ENCODE measurements at places on chromosomes 5 and 9.

DNA sequence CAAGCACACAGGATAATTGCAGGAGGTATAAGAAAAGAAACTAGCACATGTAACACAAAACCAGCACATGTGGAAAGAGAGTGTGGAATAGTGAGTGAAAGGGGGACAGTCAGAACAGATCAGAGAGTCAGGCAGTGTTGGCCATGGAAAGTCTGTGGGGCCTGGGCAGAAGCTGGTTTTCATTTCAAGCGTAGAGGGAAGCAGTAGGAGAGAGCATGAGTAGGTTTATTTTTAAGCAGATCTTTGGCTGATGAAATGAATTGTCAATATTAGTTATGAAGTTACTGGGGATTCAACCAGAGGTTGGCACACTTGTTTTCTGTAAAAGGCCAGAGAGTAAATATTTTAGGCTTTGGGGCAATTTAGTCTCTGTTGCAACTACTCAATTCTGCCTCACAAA is 283.1 kb downstream of the SMARCA2 start:
- no peak for DNase-seq

DNA sequence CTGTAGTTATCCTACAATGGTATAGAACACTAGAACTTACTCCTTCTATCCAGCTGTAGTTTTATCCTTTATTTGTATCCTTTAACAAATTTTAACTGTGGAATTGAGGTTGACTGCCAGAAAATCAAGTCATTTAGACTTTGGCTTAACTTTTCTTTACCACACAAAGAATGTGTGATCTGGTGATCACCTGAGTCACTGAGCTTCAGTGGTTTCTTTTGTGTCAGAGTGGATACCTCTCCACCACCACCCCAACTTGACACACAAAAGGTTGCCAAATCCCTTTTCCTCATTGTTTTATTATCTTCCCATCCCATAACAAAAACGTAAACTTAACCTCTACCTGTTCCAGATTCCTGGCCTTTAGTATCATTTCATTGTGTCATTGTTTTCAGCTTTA is 5.5 kb downstream of the OTULIN start:
- DNase-seq: no peak

- DNase-seq: no peak
These were observed 501.5 kb downstream of the DMAC1 start for GRCh38 chr9:7298123-7298522.

- DNase-seq: no peak
These were observed 181.0 kb upstream of the MAST4 start for GRCh38 chr5:66415208-66415607.

- DNase-seq: no peak
These were observed 30.7 kb downstream of the SLC1A3 start for GRCh38 chr5:36637101-36637500.

DNA sequence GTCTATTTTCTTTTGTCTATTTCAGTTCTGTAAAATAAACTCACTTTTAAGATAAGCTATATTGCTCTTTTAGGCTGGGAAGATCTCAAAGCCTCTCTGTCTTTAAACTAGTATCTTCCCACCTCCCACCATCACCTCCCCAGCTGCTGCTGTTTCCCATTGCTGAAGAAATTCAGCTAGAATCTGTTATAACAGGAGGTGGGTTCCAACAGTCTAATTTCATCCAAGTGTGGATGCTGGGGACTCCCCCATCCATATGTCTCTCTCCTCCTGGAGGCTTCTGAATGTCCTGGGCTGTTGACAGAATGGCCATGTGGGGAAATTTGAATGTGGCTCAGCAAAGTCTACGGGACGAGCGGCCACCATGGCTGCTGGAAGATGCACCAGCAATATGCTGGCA is 301.0 kb downstream of the RASEF start:
- no peak for DNase-seq

GRCh38 chr5:58898006-58898405 is 315.1 kb downstream of the RAB3C start:
- no peak for DNase-seq

GRCh38 chr9:89097219-89097618 is 81.4 kb downstream of the SHC3 start:
- no peak for DNase-seq

GRCh38 chr5:100852988-100853449 is 50.1 kb downstream of the ST8SIA4 start:
- no peak for DNase-seq

- DNase-seq: no peak
These were observed 613.0 kb upstream of the CCNG1 start for GRCh38 chr5:162824360-162824759.

- DNase-seq: no peak
These were observed 176.6 kb upstream of the SH3GL2 start for GRCh38 chr9:17402309-17402708.

- no peak for DNase-seq
These were observed 24.0 kb downstream of the TMOD1 start for GRCh38 chr9:97525451-97525850.

GRCh38 chr5:177405805-177406204 is 3.6 kb downstream of the F12 start:
- no peak for DNase-seq

DNA sequence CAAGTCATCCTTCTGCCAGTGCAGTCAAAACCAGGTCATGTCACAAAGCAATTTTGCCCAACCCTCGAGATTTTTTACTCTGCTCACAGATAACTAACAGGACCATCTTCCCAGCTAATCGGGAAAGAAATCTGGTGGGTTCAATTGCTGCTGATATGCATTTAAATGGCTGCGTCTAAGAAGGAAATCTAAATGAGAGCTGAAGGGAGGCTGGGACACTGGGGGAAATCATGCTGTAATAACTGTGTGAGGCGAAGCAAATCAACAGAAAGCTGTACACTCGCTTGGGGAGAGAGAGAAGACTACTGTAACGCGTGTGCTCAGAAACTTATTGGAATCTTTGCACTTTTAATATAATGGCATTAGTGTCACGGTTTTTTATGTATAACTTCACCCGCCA is 535.0 kb downstream of the CDK5RAP2 start:
- DNase-seq: no peak

GRCh38 chr5:5424736-5425135 is 2.3 kb downstream of the ICE1 start:
- DNase-seq: no peak

GRCh38 chr9:72509053-72509452 is 12.4 kb upstream of the TMC1 start:
- DNase-seq: no peak

GRCh38 chr9:69499959-69500358 is 172.2 kb downstream of the APBA1 start:
- no peak for DNase-seq

GRCh38 chr5:175861337-175862130 is 9.8 kb upstream of the CPLX2 start:
- no peak for DNase-seq

DNA sequence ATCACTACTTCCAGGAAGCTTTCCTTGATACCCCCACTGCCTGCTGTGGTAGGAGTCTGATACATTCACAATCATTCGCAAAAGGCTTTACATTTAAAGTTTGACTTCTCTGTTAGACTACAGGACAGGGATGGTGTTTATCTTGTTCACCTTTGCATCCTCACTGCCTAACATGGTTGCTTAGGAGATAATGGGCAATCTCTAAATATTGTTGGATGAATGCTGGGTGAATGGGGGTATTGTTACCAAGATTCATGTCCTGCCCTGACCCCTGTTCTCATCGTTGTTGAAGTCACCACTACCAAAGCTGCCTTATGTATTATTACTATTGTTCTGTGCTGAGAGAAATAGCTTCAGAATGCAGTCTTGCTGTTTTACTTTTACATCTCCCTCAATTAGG is 7.7 kb upstream of the TMEFF1 start:
- DNase-seq: no peak

- DNase-seq: no peak
These were observed 29.2 kb upstream of the GZMA start for GRCh38 chr5:55073211-55073610.

DNA sequence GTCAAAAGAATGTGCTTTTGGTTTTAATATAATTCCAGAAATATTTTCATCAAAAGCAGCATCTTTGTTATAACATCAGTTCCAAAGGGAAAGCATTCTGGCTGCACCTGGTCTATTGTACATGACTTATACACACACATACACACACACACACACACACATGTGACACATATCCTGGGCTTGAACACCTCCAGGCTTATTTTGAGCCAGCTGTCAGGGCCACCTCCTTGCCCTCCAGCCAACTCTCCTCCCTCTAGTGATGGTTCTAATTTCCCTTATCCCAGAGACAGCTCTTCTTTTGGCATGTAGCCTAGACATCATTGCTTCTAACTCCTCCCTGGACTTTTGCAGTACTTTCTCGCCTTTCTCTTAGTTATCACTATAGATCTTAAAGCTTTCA is 115.0 kb downstream of the PIK3R1 start:
- no peak for DNase-seq

- no peak for DNase-seq
These were observed 9.1 kb downstream of the MAMDC2 start for GRCh38 chr9:70052768-70053167.

GRCh38 chr5:54398191-54398590 is 57.3 kb upstream of the HSPB3 start:
- no peak for DNase-seq

GRCh38 chr9:136656795-136657611 is 5.7 kb upstream of the EGFL7 start:
- no peak for DNase-seq

DNA sequence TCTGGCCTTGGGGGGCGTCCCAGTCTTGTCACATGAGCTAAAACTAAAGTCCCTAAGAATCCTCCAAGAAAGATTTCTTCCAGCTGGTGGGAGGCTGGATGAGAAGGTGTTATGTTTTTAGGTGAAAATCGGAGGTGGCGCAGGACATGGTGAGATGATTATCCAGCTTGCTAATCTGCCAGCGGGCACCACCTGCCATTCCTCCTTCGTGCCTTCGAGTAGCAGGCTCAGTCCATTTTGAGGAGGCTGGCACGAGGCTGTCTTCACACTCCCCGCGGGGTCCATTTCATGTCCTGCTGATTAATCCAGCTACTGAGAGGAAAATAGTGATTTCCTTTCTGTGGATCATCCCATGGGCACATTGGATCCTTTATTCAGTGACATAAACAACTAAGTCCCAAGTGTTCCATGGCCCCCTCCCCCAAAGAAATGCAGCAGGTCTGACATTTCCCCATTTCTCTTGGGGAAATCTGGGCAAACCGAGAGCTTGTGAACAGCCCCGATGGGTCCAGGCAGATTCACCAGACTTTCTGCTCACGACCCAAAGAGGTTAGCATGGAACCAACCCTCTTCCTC is 38.2 kb upstream of the EXOC3 start:
- no peak for DNase-seq

DNA sequence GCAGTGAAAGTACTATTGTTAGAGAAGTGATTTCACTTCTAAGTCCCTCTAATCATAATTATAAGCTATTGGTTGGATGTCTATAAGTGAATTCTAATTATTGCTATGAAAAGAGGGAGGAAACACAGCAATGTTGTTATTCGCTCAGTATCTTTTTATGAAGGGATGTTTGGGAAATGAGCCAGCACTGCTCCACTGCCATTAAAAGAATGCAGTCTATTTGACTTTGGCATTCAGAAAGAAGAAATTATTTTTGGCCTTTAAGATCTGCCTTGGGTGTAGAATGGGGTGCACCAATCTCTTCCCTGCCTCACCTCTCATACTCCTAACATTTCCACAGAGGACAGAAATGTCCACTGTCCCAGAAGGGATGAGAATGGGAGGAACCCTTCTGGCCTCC is 332.0 kb downstream of the SPATA31D1 start:
- no peak for DNase-seq

DNA sequence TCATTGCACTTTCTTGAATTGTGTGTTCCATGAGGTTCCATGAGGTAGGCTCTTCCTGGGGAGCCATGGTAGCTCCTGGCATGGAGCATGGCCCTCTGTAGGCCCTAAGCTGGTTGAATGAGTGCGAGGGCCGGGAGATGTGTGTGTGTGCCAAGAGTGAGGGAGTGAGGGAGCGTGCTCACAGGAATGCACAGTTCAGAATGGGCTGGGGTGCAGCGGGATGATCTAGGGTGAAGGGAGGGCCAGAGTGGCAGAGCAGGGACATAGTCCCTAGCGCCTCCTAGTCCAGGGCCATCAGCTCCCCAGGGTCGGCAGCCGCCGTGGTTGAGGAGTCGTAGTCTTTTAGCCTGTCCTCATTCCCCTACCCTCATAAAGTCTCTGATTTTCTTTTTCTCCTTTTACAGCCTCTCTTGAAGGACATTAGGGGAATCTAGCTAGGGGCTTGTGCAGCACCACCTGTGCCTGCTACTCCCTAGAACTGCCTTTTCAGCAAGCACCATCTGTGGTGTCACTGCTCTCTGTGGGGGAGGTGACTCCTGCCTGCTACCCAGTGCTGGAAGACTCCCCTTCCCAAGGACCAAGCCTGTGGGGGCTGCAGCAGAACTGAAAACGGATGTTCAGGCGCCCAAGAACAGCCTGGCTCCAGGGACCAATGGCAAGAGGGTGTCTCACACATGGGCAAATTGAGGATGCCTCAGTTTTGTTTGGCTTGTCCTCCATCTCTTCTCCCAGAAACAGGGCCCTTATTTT is 65.3 kb upstream of the PPARGC1B start:
- DNase-seq: no peak

DNA sequence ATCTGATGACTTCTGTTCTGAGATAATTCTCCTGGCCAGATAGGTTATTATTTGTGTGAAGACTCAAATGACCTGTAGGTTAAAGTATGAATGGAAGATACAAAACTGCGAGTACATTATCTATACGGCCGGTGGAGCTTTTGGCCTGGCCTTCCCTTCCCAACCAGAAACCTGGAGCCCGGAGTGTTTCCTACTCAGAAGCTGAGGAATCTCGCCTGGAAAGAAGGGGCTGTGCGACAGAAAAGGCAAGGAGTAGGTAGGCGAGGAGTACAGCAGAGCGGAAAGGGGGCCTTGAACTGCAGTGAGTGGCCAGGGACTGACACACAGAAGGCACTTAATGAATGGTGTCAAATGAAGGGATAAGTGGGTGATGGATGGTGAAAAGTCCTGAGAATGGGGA is 34.6 kb downstream of the ANGPTL2 start:
- no peak for DNase-seq

- DNase-seq: no peak
These were observed 319.2 kb upstream of the PANK3 start for GRCh38 chr5:168898247-168898911.

- DNase-seq: no peak
These were observed 345.9 kb upstream of the RPS23 start for GRCh38 chr5:82624062-82624461.

- no peak for DNase-seq
These were observed 62.0 kb upstream of the RNF130 start for GRCh38 chr5:180133551-180133950.

- peak; percentile 93 for DNase-seq
These were observed 885 bp downstream of the RNF44 start for GRCh38 chr5:176536132-176536901.

DNA sequence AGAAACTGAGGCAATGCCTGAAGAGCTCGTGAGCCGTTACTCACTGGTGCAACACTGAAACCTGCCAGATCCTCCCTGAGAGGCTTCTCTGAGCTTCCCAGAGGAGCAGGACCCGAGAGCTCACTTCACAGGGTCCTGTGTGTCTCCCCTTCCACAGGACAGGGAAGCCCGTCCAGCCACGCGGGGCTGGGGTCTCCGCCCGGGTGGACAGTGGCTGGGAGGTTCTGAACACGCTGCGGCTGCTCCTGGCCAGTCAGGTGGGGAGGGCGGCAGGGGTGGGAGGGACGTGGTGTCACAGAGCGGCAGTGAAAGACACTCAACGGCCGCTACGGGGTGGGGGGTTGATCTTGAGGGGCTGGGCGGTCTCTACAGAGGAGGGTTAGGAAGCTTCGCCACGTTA is 290 bp upstream of the ZDHHC11 start:
- no peak for DNase-seq
